ENCODE measurements at places on chromosomes 12 and 14.

DNA sequence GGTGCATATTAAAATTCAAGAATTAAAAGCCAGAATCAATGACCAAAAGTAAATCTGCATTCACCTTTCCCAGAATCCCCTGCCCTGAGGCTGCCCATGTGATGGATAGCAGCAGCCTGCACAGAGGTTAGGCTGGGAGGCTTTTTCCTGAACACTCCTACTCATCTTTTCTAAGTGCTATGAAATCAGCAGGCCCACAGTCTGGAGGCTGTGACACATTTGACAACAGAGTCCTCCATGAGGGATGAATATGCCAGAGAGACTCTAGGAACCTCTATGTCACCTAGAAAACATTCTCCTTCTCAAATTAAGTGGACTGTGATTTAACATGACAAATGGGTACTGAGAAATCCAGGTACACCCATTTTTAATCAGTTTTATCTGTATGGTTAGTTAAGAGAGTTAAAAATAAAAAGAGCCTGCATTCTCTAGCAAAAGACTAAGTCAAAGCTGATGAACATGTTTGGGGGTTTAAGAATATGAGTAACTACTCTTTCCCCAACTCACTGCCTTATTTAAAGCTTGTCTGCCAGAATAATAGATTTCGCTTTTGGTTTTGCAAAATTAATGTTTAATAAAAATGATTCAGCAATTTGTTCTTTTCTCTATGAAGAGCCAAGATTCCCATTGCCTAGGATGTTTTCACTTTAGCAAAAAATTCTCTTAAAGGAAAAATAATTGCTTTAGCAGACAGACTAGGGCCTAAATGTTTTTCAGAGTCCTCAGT, 115.0 kb downstream of the RTN1 start:
- DNase-seq: no peak

DNA sequence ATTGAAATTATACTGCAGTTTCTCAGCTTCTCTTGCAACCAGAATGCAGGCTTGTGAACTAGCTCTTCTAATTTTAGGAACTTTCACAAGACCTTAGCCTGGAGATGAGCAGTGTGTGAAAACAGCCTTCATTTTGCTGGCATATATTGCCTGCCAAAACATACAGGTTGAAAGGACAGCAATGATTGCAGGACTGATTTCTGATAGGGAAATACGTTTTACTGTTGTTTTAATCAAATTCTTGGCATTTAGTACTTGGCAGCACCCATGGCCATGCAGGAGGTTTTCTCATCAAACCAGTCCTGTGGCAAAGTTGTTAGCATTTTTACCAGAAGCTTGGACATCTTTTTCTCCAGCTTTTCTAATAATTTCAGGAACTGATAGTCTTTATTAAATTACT, 91.9 kb upstream of the MUCL1 start:
- DNase-seq: no peak

DNA sequence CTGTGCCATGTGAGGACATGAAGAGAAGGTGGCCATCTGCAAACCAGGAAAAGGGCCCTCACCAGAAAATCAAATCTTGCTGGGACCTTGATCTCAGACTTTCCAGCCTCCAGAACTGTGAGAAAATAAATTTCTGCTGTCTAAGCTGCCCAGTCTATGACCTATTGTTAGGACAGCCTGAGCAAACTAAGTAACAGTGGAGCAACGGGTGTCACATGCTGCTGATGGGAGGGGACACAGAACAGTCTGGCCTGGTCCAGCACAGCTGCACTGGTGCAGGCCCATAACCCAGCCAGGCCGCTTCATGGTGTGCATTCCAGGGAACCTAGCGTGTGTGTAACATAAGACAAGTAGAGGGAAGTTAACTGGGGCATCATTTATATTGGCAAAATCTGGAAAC, 42.1 kb downstream of the GRIP1 start:
- no peak for DNase-seq

DNA sequence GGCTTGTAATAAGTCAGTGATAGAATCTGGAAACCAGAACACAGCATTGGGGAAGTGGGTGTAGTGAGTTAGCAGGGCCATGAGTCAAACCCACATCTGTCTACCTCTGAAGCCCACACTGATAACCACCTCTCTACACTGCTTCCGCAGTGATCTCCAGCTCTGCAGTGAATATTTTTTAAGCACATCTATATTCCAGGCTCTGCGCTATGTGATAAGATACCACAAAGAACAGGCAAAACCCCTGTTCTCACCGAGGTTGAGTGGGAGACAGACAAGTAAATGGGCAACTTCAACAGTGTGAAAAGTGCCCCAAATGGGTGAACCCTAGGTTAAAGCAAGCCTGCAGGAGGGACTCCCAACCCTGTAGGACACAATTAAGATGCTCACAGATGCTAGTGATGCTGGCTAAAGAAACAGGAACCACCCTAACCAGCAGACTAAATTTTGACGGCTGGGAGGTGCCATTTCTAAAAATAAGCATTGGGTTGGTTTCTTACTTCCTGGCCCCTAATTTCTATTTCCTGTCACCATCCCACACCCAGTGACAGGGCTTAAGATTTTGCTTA, 375.0 kb downstream of the DPF3 start:
- no peak for DNase-seq

- DNase-seq: no peak
These were observed 88.6 kb downstream of the RAD51B start for GRCh38 chr14:67908052-67908754.

DNA sequence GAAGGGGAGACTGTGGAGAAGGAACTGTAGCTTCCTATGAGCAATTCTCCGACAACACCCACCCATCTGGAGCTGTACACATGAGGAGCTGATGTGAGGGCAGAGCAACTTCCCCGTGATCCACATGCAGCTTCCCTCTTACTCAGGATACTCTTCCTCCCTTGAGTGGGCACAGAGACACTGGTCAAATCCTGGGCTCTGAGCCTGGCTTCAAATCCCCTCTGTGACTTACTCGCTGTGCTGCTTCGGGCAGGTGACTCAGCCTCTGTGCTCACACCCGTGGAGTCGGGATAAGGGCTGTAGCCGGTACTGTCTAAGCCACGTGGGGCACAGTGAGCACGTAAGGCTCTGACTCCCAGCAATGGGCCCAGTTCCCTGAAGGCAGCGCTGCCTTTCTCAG, 31.1 kb downstream of the ZFYVE21 start:
- DNase-seq: peak; percentile 31

- no peak for DNase-seq
These were observed 265.0 kb upstream of the FKBP4 start for GRCh38 chr12:2529807-2530206.

GRCh38 chr14:84202486-84202885, 1327.5 kb upstream of the FLRT2 start:
- no peak for DNase-seq

GRCh38 chr12:11693067-11693466, 43.6 kb downstream of the ETV6 start:
- no peak for DNase-seq

GRCh38 chr14:99725774-99726537, 41.9 kb downstream of the CYP46A1 start:
- no peak for DNase-seq

DNA sequence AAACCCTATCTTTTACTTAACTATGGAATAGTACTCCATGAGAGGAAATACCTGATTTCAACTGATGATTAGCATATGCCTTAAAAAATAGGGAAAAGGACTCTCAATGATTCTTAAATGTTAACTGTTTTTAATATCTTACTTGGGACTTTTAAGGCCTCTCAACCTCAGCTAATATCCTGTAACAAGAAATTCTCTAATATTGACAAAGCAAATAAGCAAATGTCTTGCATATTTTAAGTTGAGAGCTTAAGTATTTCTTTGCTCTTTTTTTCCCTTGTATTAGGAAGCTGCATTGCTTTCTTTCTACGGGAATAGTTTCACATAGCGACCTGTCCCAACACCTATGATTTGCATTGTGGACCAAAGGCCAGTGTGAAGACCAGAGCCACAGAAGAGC, 249.9 kb downstream of the BCAT1 start:
- DNase-seq: no peak

DNA sequence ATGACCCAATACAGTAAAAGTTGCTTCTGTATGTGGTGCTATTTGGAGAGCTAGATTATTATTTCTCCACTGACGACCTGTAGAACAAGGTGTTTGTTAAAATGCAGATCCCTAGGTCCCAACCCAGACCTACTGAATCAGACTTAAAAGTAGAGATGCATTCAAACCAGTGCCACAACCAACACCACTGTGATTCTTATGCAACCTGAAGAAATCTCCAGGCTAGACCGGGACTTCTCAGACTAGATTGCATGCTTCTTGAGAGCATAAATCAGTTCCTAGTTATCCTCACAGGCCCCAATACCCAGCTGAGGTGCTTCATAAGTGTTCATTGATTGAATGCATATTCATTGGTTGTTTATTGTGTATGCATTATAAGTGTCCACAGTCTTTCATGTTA, 78.2 kb downstream of the SPTSSA start:
- no peak for DNase-seq

GRCh38 chr14:23183158-23183470, 346 bp downstream of the SLC7A8 start:
- no peak for DNase-seq

DNA sequence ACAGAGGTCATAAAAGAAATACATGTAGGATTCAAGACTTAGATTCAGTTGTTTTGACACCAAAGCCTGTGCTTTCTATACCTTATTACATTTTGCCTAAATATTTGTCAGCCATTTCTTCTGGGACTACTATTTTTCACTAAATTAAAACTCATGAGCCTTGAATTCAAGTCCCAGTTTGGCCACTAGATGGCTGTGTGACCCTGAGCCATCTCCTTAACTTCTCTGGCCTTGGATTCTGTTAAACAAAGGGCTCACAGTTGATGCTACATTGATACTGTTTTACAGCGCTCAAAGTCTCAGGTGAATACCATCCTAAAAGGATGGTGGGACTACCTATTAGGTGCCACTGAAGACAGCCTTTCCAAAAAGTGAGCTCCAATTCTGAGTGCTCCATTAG, 39.6 kb upstream of the CCDC198 start:
- peak; percentile 8 for DNase-seq

- no peak for DNase-seq
These were observed 66.4 kb downstream of the PTHLH start for GRCh38 chr12:27906127-27906500.

DNA sequence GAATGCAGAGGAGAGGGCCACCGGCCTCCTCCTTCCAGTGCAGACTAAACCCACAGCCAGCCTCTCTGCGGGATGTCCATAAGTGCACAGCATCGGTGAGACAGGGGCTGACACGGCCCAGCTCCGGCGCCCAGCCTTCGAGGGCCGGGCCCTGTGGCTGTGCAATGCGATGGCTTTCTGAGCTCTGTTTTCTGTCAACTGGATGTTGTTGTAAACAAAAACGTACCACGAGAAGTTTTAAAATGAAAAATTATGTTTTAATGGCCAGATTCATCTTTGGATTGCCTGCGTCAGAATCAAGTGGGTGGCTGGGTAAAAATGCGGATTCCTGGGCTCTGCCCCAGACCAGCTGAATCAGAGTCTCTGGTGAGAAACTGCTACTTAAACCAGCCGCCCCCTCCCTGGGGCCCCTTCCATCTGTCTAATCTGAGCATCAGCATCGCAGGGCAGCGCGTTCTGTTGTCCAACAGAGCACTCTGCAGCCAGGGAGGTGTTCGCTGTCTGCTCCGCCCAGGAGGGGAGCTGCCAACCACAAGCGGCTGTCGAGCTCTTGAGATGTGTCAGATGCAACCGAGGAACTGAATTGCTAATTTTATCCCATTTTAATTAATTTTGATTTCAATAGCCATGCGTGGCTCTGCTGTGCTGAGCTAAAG, 133.4 kb downstream of the RFLNA start:
- DNase-seq: peak; percentile 66

- no peak for DNase-seq
These were observed 612 bp downstream of the VPS37B start for GRCh38 chr12:122895320-122895703.

DNA sequence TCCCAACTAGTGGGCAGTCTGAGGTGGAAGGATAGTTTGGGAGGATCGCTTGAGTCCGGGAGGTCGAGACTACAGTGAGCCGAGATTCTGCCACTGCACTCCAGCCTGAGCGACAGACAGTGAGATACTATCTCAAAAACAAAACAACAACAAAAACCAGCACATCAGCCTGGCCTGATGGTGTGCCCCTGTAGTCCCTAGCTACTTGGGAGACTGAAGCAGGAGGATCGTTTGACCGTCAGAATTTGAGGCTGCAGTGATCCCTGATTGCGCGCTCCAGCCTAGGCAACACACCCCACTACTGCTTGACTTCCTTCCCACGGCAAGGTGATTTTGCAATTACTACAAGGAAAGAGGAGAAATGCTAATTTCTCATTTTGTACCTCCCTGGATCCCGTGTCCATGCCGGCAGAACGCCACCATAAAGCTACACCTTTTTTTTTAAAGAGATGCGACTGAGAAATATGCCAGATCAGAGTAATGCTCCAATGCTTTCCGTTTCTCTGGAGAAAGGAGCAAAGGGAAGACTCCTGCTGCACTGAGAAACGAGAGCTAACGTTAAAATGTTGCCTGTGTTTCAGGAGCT, 672 bp upstream of the SCFD1 start:
- no peak for DNase-seq

DNA sequence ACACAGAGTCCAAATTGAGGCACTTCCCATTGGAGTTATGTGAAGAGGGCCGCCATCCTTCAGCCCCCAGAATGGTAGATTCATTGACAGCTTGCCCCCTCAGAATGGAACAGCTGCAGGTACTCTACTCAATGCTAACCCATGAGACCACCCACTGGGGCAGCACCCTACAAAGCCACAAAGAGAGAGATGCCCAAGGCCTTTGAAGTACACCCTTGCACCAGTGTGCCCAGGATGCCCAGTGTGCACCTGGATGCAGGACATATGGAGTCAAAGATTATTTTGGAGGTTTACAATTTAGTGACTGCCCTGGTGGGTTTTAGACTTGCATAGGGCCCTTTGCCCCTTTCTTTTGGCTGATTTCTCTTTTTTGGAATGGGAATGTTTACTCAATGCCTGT, 933.9 kb downstream of the SLC16A7 start:
- DNase-seq: no peak

GRCh38 chr14:92755495-92755894, 7.1 kb upstream of the LGMN start:
- DNase-seq: no peak

- no peak for DNase-seq
These were observed 168.5 kb downstream of the NAV3 start for GRCh38 chr12:77999074-77999715.

DNA sequence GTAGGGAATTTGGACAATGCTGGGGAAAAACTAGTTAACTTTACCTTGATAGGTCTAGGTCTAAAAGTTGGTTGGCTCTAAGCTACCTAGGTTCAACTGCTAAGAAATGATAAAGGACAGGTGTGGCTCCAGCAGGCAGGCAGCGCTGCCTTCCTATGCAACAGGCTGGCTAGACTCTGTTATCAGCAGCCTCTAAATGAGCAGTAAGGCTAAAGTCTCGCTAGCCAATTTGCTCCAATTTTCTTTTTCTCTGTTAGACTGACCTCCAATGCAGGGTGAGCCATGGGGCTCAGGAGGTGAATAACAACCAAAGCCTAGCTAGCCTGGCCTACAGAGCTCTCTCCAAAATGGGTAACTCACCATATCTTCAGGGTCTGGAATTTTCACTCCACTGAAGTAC, 26.5 kb downstream of the DMAC2L start:
- no peak for DNase-seq

Data from brain microvascular endothelial cell (primary cell).